Testis (tissue), 5 donors: ENCODE measurements at places on chromosomes 11 and 22. TPM values are rescaled to one million over a fixed set of nuclear protein-coding genes. Genes with fewer than 3 reads are reported as not detected.

The PIH1D2 gene
- polyA plus RNA-seq, result 97.8 TPM

The CYB5R2 gene
- 263 TPM for polyA plus RNA-seq

The BAIAP2L2 gene
- polyA plus RNA-seq, result 6.6 TPM

The ANO5 gene
- 5.8 TPM for polyA plus RNA-seq

The CHRNA10 gene
- 1.8 TPM for polyA plus RNA-seq

The MEI1 gene
- polyA plus RNA-seq, result 43.5 TPM

The KCNJ4 gene
- 1.7 TPM for polyA plus RNA-seq

The SCT gene
- polyA plus RNA-seq, result 1.5 TPM

The OR10D3 gene
- polyA plus RNA-seq, result not detected

The SCGB1A1 gene
- polyA plus RNA-seq, result not detected

The UBASH3B gene
- polyA plus RNA-seq, result 3.9 TPM

The KRTAP5-8 gene
- polyA plus RNA-seq, result not detected

The MS4A5 gene
- 71.6 TPM for polyA plus RNA-seq

The CCDC86 gene
- 134 TPM for polyA plus RNA-seq

The B3GAT3 gene
- 36.6 TPM for polyA plus RNA-seq

The DSCAML1 gene
- 1.6 TPM for polyA plus RNA-seq

The IFTAP gene
- polyA plus RNA-seq, result 105 TPM

The SCGB1D2 gene
- 2.8 TPM for polyA plus RNA-seq

The KRTAP5-7 gene
- polyA plus RNA-seq, result 1.7 TPM

The OMP gene
- not detected for polyA plus RNA-seq

The IFITM10 gene
- polyA plus RNA-seq, result 2.6 TPM
